Activated CD4-positive, alpha-beta T cell treated with anti-CD3 and anti-CD28 coated beads, Interleukin-2, amount 10 ng/mL, durations not matched to agents 7 days and 5 days (primary cell): ENCODE measurements at places on chromosomes 1 and 21.

DNA sequence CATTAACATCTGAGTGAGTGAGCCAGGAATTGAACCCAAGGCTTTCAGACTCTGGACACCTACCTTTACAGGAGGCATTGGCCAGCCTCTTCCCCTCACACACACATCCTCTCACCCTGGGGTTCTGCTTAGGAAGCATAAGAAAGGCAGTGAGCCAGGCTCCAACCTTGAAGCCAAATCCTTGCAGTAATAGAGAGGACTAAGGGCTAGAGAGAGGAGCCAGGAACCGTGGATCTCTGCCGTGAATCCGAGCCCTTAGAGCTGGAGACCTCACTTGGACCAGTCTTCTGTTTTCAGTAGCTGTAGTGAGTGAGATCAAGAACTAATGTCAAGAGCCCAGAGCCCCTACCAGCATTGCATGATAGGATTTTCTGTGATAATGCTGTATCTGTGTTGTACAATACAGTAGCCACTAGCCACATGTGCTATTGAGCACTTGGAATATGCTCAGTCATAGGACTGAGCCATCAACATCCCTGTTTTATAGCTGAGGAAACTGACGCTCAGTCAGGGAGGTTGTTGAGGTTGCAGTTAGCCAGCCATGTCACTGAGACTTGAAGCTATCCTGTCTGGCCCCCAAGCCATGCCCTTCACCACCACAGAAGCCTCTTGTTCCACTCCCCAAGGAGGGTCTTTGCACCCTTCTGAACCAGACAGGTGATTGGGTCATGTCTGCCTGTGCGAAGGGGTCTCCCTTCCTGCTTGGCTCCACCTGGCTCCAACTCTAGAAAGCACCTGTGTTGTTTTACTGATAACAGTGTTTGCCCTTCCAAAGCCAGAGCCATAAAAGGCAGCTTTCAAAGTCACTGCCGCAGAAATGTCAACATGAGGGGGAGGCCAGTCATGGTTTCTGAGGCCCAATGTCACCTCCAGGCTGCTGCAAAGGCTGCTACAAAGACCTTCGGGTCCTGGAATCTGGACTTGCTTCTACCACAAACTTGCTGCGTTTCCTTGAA is 101.1 kb upstream of the JUN start:
- DNase-seq: no peak

DNA sequence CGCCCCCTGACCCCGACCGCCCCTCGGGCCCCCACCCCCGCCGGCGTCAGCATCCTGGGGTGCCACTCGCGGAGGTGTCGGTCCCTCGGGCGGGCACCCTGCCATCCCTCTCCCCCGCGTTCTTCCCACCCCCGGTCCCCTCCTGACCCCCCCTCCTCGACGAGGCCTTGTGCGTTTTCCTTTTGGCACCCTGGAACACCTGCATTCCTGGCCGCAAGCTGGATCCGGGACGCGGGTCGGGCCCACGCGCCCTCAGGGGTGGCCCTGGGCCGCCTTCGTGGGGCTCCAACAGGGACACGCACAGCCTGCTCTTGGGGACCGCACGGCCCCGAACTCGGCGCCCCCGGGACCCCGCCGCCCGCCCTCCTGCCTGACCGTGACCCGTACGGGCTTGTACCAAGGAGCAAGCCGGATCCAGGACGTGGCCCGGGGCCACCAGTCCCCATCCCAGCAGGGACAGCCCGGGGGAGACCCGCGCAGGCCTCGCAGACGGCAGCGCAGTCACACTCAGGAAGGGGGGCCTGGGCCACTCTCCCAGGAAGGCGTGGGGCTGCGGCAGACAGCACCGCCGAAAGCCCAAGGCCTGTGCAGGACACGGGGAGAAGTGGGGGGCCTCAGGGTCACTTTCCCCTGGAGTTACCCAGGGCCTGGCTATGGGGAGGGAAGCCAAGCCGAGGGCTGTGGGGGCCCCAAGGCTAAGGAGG is 579 bp upstream of the SLC19A1 start:
- DNase-seq: no peak

- peak; percentile 90 for DNase-seq
Measured at GRCh38 chr1:101238681-101239094, 1.9 kb downstream of the S1PR1 start.

DNA sequence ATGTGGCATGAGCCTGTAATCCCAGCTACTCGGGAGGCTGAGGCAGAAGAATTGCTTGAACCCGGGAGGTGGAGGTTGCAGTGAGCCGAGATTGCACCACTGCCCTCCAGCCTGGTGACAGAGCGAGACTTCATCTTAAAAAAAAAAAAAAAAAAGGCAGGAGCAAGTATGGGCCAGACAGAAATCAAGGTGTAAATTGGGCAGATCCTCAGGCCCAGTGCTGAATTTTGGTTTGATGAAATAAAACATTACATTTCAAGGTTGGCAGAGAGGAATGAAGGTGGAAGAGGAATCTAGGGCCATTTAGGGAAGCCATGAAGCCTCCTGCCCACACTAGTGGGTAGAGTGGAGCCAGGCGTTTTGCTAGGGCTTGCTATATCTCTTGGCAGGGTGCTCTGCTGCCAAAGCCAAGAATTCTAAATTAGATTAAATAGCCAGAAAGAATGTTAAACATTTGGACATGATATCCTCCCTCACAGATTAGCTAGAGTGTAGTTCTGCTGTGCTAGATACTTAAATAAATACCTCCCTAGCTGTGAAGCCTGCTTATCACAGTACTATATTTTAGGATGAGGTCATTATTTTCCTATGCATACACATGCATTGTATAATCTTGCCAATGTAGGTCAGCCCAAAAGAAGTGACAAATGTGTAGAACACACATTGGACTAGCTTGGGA is 16.6 kb upstream of the LGALS8 start:
- DNase-seq: no peak

DNA sequence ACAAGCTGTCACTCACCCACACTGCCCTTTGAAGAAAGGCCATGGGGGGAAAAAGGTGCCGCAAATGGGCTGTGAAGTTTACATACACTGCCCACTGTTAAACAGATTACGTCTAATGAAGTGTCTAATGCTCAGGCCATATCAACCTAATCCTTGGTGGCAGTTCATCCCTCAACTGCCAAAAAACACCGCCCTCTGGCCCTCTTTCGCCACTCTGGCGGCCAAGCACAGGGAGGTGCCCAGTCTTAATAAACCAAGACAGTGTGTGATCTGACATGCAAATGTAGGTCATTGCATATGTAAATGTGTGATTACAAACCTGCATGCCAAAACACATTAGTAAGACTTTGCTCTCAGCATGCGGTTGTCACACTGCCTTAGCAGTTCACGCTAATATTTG is 89.5 kb downstream of the NEK7 start:
- no peak for DNase-seq

DNA sequence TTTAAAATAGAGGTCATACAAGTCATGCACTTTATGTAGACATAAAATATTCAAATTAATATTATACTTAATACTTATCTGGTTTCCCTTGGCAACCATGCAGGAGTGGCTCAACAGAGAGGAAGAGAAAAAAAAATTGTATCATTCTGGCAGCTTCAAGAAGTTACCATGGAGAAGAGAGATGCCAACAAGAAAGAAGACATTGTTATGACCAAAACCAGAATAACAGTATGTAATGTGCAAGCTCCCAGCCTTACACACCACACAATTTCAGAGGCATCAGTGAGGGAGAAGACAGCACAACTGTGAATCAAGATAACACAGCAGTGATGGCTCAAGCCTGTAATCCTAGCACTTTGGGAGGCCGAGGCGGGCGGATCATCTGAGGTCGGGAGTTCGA is 49.1 kb upstream of the RCOR3 start:
- DNase-seq: no peak

DNA sequence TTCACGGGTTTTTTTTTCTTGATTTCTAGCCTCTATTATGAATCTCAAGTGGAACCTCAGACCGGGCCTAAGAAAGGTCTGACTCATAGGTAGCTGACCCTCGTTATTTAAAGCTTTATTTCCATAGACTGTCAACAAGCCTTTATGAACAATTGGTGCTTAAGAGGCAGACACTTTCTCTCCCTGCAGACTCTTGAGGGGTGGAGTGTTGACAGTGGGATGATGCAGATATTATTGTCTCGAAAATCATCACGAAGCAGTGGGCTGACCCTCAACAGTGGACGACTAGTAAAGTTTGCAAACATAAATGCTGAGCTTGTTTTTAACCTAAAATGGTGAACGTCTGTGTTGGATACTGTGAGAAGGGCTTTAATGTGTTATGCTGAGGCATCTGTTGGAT is 1.8 kb downstream of the SFT2D2 start:
- DNase-seq: no peak

GRCh38 chr1:229249854-229250644 is 20.9 kb upstream of the RAB4A start:
- DNase-seq: no peak

DNA sequence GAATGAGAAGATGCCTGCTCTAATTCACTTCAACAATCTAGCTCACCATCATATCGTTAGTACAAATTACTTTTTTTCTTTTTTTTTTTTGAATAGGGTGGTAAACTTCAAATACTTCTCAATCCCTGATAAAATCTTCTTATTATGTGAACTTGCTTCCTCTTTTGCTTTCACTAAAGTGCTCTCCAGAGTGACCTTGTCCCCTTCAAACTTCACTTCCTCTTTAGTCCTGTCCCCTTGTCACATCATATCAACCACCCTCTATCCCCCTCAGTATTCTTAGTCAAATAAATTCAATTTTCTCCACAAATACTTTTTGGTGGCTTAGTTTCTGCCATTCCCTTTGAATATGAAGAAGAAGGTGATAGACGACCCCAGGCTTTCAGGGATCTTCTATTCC is 124.9 kb upstream of the PLXNA2 start:
- no peak for DNase-seq
